ENCODE measurements at places on chromosomes 1 and 21.
A peak's percentile ranks its signal among the peaks of the same experiment; 100 is the strongest.

DNA sequence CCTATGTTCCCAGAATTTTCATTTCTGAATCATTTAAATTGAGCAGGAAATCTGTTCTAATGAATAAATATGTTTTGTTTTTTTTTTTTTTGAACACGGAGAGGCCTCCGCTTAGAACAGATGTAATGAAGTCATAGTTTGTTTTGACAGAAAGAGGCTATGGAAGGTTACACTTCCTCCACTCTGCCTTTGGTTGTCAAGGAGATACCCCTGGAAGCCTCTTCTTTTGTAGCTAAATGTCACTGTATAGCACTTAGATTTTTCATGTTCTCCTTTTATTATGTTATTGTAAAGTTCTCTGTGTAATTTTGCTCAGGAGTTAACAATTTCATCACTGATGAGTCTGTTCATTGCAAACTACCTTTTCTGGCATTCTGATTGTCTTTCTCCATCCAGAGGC, 22.7 kb upstream of the GNG12 start:
- no peak for DNase-seq

GRCh38 chr1:84382127-84382526, 16.2 kb upstream of the DNASE2B start:
- no peak for DNase-seq

DNA sequence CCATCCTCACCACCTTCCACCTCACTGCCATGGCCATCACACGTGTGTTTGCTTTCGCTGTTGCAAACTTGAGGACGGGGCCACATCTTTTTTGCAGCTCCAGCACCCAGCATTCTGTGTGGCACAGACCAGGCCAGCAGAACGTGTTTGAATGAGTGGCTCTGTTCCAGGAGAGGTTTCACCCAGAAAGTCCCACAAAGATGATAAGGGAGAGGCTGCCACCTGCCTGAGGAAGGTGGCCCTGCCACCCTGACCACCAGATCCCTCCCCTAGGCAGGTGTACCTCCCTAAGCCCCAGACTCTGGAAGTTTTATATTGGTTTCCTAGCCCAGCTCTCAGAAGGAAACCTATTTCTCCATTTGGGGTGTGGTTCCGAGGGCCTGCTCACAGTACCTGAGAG, 252.1 kb downstream of the KAZN start:
- no peak for DNase-seq

- DNase-seq = no peak
Observed at GRCh38 chr1:81672766-81673165, 128.0 kb upstream of the ADGRL2 start.

GRCh38 chr21:33424214-33424613, 21.0 kb downstream of the IFNGR2 start:
- no peak for DNase-seq

DNA sequence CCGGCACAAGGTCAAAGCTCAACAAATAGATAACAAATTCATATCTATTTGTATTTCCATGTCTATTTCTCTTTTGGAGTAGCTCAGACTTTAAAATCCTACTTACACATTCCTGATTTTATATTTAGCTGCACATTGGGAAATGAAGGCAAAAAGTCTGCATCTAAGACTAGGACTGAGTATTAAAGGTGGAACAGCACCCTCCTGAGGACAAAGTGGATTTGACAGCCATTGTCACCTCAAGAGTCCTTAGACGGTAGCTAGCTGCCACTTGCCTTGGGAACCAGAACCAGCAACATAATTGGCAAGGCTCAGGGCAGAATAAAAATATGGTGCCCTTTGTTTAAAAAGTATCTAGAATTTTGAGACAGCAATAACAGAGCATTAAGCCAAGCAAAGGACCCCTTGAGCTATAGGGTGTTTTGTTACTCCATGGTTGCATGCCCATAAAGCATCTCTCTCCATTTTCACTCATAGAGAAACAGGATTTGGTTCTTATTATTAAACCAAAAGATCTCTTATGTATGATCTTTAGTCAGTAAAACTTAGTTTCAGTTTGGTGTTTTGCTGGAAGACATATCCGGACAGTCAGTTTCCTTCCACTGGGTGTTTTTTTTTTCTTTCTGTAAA, 30.0 kb upstream of the SGIP1 start:
- peak; percentile 17 for DNase-seq

- no peak for DNase-seq
Observed at GRCh38 chr1:21814241-21814918, 2.3 kb downstream of the LDLRAD2 start.

DNA sequence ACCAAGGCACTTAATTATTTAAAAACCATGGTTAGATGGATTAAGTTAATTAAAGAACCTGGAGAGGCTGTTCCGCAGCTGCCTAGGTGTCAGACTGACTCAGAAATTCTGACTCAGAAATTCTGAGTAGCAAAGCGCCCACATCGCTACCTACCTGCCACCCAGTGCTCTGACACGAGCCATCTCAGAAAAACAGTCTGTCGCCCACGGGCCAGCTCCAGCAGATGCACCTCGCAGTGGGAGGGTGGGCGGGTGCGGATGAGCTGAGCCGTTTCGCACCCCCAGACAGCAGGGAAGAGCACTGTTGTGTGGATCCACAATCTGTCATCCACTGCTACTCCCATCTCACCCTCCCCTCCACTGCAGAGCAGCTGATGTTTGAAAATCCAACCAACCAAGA, 13.5 kb downstream of the KCNK1 start:
- DNase-seq = no peak

Measured in left ventricle myocardium inferior (tissue), 1 donor.